ENCODE measurements at places on chromosomes 13 and 19.

DNA sequence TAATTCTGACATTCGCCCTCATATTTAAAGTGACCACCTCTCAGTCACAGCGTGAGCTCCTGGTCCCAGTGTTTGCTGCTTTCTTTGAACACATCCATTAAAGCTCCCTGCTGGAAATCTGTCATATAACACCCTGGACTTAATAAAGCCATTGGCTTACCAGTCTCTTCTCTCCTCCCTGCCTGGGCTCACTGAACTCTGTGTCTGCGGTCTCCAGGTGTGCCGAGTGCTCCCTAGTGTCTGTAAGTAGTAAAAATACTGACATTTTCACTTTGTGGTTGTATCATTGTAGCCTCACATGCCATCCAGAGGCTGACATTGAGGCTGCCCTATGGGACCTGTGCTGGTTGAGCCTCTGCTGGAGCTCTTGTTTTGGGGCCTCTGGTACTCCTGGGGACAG is 2.6 kb upstream of the PSG11 start:
- no peak for DNase-seq

GRCh38 chr13:101785858-101786257 is 333.4 kb downstream of the ITGBL1 start:
- DNase-seq, result no peak

GRCh38 chr19:6532244-6532999 is 1.6 kb downstream of the TNFSF9 start:
- DNase-seq, result no peak

DNA sequence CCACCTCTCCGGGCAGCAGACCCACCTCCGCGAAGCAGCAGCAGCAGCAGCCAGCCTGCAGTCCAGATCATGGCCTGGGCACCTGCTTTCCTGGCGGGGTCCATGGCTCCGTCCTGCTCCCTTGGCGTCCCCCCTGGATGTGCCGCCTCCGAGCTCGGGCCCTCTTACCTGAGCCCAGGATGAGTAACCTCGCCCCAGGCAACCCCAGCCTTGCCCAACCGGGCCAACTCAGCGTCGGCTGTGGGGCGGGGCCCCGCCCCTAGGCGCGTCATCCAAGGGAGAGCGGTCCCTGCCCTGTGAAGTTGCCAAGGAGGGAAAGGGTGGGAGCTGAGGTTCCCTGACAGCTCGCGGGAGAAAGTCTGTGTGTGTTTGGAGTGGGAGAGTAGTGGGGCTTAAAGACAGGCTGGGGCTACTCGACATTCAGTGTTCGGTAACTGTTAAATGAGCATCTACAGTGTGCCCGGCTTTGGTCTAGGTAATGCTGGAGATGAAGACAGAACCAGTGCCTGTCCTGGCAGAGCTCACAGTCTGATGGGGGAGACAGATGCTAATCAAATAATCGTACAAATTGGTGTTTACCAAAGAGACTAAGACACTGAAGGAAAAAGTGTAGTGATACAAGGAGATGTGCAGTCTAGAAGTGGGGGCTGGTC is at the start of gene LYPD3:
Gene LYPD3, minus strand, starts transcription at position 141 of the 653 bp plus-strand sequence. Its CDS starts 37 bp downstream, at position 104.
- no peak for DNase-seq

GRCh38 chr13:24147570-24147963 is 13.0 kb upstream of the SPATA13 start:
- no peak for DNase-seq

DNA sequence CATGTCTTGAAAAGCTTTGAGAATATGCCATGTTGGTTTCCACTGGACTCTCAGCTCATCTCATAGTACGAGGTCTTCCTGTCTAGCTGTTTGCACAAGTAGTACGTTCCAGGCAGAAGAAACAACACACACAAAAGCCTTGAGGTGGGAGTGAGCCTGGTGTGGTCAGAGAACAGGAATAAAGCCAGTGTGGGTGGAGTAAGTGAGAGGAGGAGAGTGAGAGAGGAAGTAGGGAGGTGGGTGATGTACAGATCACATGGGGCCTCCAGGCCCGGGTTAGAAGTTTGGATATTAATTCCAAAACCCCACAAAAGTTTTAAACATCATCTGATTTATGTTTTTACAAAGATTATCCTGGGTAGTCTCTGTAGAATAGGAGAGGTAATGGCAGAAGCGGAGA is 230.6 kb downstream of the MTUS2 start:
- no peak for DNase-seq

DNA sequence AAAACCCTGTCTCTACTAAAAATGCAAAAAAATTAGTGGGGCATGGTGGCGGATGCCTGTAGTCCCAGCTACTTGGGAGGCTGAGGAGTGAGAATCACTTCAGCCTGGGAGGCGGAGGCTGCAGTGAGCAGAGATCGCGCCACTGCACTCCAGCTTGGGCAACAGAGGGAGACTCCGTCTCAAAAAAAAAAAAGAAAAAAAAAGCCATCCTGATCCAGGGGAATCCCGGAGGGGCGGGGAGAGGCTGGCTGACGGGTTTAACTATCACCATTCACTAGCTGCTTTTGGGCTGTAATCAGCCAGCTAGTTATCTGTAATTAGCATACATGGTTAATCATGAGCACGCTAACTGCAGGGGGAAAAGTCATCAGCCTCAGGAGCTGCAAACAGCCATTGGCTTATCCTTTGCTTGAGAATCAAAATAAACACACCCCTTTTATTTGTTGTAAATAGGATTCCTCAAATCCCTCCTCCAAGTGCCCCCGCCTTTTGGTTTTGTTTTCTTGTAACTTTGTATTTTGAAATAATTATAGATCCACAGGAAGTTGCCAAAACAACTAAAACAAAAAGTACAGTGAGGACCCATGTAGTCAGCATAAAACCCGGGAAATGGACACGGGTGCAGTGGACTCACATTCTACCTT is 9.6 kb downstream of the FSD1 start:
- DNase-seq, result no peak

DNA sequence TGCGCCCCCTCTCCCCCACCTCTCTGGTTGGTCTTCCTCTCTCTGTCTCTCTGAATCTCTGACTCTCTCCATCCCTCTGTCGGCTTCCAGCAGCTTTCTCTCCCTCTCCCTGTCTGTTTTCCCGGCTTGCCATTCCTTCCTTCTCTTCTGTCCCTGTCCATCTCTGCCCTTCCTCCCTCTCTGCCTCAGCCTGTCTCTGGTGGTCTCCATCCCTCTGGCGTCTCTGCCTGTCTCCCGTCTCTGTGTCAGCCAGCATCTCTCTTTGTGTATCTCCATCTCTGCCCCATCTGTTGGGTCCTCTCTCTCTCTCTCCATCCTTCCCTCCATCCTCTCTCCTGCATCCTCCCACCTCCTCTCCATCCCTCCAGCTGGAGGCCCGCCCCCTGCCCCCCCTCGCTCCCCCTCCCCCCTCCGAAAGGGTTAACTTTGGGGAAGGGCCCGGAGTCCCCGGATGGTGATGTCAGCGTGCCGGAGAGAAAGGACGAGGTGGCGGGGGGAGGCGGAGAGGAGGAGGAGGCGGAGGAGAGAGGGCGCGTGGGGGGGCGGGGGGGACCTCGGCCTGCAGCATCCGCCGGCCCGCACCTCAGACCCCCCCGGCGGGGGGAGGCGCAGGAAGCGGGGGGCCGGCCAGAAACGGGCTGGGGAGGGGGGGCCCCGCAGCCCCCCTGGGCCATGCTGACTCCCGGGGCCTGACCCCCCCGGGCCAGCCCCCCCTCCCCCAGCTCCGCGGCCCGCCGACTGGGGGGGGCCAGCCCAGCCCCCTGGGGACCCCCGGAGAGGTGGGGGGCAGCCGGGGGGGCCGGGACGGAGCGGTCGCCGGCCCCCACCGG is at the start of gene BRSK1:
Gene BRSK1, plus strand, starts transcription at position 450 of the 830 bp plus-strand sequence. CDS start 446 bp downstream, outside the sequence.
- DNase-seq, result no peak

- peak; percentile 48 for DNase-seq
Measured at GRCh38 chr19:52453324-52454094, at the start of gene ZNF578. Gene ZNF578, plus strand, starts transcription at chr19:52453553. Its CDS starts 48,293 bp downstream, at chr19:52501846.

DNA sequence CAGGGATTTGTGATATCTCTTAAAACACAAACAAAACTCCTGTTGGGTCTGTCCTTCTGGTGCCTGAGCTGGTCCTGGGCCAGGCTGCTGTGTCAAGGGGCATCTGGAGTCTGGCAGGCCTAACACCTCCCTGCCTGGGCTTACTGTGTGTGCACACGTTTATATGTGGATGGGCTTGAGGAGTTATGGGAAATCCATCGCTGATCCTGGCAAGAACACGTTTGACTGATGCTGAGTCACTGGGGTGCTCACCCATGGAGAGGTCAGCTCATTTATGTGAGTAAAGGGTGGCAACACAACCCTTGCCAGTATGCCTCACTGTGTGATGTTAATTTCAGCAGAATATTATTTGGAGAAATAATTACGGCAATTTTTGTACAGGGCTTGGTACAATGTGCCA is 44.5 kb upstream of the PCDH8 start:
- DNase-seq, result no peak
